ENCODE measurements at places on chromosomes 1 and 21.

DNA sequence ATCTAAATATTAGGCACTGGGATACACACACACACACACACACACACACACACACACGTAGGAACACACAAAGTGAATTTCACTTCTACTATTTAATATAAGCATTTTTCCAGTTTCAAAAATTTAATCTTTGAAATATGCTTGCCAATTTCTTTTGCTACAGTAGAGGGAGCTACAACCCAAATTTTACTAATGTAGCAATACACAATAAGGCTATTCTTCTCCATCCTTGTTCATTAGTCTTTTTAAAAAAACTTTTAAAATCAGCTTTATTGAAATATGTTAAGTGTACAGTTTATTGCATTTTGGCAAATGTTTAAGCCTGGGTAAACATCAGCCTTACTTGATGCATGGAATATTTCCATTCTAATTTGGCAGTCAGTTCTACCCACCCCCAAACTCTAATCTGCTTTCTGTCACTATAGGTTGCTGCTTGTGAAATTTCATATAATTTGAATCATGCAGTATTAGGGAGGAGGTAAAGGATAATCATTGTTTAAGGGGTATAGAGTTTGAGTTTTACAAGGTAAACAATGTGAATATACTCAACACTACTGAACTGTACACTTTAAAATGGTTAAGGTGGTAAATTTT, 93.0 kb upstream of the TENT5C start:
- DNase-seq = peak; percentile 10

- DNase-seq = no peak
These were observed 197.3 kb upstream of the HOOK1 start for GRCh38 chr1:59617434-59617833.

GRCh38 chr1:118047006-118047649, 117.6 kb downstream of the WDR3 start:
- DNase-seq = no peak

DNA sequence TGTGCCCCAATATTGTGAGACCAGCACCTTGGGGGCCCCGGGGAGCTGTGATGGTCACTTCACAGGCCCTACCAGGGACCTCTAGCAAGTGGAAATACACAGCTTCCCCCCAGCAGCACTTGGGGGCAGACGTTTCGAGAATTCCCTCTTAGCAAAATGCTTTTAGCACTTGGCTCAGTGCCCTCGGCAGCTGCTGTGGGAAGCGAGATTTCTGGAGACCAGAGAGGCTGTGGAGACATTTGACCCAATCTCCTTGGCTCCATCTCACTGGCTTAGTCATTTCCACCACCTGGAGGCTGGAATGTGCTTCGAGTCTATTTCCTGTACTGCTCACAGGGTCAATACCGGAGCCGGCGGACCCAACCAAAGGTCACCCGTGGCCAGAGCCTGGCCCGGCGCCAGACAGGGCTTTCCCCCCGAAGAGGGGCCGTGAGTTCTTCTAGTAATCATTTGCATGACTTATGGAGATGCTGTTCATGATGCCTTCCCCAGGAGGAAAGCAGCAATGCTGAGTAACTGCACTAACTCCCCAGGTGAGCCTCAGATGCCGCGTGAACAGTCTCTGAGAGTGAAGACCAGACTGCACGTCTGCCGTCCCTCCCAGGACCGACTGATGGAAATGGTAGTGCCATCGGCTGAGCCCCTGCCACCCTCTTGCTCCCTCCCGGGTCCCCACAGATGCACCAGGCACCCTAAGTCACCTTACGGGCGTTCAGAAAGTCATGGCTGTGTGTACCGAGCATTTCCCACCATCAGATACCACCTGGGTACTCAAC, 4.4 kb upstream of the C2CD2 start:
- peak; percentile 64 for DNase-seq

- DNase-seq = no peak
These were observed 691 bp upstream of the KIFAP3 start for GRCh38 chr1:170075186-170075585.

- no peak for DNase-seq
These were observed 15.9 kb upstream of the RAB4A start for GRCh38 chr1:229254910-229255541.

GRCh38 chr1:51115714-51116404, 13.8 kb downstream of the C1orf185 start:
- DNase-seq = no peak

DNA sequence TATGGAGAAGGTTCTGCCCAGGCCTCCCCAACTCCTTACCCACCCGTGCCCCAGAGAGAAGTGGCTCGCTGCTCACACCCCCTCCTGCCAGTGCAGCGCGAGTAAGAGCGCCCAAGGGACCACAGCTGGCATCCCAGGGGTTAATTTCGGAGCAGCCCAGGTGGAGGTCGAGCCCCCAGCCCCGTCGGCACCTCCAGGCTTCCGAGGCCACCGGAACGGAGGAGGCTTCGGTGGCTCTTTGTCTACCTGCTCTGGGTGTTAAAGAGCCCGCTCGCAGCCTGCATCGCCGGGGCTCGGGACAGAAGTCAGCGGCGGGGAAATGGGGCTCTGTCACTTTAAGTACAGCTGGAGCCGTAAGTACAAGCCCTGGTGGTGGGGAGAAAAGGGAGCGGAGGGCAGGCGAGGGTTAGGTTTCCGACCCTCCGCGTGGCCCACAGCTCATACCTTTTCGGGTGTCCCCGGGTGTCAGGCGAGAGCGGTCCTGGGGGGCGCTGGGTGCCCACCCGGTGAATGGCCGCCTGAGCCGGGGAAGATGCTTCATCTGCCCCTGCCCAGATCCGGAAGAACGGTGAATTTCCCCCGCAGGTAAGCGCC, 89.4 kb upstream of the IPO9 start:
- no peak for DNase-seq

DNA sequence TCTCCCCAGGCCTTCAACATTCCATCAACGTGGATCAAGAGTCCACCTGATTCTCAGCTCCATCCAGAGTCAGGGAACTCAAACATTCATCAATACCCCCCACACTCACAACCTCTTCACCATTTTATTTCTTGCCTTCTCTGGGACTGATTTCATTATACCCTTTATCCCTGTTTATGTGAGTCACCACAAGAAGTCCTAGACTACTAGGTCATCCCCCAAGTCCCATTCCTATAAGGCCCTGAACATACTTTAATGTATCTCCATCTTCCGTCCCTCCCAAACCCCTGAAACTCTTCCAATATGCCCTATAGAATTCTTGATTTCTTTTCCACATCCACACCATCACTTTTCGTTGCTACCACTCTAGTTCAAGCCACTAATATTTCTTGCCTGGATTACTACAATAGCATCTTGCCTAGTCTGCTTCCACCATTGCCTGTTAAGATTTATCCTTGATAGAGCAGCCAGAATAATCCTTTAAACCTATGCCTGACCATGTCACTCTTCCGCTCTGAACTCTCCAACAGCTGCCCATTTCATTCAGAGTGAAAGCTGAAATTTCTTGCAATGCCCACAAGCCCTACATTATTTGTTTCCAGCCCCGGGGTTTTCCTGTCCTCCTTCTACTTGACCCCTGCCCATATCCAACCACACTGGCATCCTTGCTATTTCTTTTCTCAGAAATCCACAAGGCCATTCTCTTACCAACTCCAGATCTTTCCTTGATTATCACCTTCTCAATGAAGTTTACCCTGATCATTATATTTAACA, 9.4 kb upstream of the SAMD13 start:
- no peak for DNase-seq

- no peak for DNase-seq
These were observed 36.4 kb downstream of the MRAP start for GRCh38 chr21:32334980-32335531.

DNA sequence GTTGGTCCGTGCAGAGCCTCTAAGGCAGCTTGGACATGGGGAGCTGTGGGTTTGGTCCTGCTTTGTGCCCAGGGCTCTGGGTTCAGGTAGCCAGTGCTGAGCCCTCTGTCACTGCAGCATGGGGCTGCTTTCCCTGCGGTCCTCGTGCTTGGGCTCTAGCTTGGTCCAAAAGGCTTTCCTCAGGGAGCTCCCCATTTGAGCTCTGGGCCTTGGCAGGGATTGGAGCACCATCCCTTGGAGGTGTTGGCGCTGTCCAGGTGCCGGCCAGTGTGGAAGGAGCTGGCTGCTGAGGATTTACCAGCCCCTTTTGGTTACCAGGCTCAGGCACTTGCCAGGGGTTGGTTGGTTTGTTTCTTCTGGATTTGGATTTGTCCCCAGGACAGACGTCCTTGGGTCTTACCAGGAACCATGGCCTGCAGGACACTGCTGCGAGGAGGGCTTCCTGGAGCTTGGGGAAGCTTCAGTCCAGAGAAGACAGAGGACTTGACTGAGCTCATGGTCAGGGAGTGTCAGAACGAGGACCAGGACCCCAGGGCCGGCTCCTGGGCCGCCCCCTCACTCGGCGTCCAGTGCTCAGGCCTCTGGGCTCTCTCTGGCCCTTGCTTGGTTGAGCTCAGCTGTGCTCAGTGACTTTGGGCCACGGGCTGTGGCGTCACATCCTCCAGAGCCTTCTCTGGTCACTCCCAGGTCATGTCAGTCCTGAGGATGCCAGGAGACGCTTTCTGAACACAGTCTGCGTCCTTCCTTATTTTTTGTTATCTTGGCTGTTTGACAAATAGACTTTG, 224.7 kb downstream of the CAMTA1 start:
- DNase-seq = no peak

GRCh38 chr1:182493063-182493462, 43.1 kb downstream of the RGSL1 start:
- DNase-seq = no peak

- DNase-seq = no peak
These were observed 131.6 kb downstream of the AJAP1 start for GRCh38 chr1:4786055-4786454.

GRCh38 chr1:205343431-205344065, 13.2 kb downstream of the KLHDC8A start:
- no peak for DNase-seq

DNA sequence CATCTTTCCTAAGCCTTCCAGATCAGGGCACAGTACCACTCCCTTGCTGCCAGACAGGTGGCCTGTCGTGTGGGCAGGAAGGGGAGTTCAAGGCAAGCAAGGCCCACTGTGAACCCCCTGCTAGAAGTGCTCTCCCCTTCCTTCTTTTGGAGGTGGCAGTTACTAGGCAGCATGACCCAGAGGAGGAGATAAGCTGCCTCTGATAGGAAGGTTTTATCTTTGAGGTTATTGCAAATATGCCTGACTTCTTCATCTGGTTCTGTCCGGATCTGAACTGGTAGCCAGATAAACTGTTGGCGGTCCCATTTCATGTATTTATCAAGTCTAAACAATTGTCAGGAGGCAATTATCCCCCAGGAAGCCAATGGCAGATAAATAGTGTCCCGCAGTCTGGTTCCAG, 198.2 kb upstream of the LMO4 start:
- DNase-seq = no peak

DNA sequence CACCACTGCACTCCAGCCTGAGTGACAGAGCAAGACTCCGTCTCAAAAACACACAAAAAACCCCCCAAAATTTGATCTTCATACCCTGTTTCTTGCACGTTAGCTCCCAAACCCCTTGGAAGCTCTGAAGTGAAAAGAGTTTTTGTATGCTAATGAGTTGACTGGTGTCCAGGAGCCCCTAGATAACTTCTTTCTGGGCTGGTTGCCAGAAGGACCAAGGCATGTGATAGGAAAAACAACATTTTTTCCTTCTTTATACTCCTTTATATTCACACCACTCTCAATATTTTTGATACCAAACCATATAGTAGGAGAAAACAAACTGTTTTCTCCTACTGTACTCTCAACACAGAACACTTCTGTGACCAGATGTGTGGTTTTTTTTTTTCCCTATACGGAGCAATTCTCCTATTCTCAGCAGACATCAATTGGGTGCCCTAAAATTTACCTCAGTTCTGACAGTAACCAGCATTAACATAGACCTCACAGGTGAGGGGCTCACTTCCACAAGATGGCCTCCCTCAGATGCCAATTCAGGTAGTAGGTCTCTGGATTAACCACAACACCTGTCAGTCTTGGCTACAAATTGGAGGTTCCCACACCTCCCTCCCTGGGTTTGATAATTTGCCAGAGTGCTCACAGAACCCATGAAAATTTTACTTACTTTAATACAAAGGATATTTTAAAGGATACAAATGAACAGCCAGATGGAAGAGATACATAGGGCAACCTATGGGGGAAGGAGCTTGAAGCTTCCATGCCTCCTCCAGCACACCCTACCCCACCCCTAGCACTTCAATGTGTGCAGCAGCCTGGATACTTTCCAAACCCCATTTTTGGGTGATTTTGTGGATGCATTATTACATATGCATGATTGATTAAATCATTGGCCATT, 25.6 kb downstream of the ZYG11B start:
- DNase-seq = no peak

DNA sequence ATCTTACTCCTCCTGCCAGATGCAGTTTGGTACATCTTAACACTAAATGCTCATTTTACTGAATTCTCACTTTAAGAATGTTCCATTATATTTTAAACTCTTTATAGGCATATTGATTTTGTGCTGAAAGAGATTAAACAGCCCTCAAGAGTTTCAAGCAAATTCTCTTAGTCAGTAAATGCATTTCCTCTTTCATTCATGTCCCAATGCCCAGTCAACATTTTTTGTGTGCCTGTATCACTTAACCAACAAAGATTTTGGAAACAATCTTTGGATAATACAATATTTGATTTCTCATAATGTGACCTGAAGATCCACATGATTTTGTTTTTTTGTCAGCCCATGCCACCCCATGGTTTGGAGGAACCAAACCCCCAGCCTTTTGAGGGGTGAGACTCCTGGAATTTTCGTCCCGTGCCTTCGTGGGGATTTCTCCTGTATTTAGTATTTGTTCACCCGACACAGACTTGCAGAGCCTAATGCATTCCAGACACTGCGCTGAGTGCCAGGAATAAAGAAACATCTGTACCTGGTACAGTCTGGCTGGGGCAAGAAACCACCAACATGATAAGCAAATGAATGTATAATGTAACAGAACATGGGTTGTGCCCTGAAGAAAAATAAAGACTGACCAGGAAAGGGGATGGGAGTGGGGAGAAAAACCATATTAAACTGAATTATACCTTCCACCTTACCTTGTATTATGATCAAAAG, 47.1 kb upstream of the ETS2 start:
- DNase-seq = no peak

DNA sequence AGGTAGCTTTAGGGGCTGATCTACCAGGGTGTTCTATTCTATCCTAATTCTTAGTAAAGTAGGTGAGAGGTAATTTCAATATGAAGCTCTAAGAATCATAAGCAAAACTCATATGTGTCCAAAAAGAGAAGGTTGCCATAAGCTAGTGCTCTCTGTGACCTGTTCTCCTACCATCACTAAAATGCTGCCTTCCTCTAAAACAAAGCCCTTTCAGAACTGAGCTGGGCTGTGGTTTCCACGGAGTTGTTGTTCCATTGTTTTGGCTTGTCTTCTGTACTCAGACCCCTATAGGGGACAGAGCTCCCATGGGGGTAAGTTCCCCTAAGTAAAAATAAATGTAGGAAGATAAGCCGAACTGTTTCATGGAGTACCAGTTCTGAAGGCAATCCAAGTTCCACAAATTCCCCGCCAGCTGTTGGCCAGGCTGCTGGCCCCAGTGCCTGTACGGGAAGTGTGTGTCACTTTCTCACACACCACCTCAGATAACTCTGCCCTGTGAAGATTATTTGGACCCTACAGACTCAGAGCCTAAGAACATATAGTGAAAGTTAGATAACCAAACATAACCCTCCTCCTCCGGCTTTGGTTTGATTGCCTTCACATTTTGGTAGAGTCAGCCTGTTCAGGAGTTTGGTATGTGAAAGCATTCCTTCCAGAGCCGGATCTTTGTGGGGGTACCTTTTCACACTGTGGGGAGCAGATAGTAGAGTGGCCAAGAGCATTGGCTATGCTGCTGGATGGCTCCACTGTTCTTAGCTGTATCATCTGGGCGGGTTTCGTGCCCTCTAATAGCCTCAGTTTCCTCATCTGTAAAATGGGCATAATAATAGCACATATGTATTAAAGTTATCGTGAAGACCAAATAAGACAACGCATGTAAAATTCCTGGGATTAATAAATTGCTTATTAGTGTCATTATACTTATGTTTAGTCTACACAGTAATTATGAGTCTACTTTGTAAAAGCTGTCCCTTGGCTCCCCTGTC, 10.8 kb downstream of the DPT start:
- no peak for DNase-seq

Measured in fibroblast of the conjunctiva (primary cell).